ENCODE measurements at places on chromosomes 13 and 19.

GRCh38 chr19:42153672-42154433 lies 21.6 kb upstream of the POU2F2 start:
- DNase-seq = no peak

- no peak for DNase-seq
Measured at GRCh38 chr13:24511816-24512196, 772 bp downstream of the PARP4 start.

DNA sequence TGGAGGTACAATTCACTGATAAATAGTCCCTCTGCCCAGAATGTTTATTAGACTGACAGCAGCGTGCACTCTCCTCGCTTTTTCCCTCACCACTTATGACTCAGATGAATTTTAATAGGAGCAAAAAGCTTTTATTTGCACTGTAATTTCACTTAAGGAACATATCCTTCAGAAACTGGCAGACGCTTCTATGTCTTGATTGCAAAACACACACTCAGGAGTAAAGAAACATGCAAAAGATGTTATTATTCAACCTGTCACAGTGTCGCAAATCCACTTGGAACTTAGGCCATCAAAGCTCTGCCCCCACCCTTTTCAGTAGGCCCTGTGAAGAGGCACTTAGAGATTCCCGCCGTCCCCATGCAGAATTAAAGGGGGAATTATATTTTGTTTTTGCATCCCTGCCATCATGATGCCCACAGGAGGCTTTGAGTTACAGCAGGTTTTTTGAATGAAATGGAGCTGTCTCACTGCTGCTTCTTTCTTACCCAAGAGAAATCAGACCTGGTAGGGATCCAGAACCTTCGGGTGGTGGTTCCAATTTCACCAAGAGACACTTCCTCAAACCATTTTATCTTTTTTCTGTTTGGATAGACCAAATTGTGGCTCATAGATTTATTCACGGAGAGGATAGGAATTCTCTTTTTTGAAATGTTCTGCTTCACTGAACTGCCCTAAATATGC lies 74.5 kb downstream of the GGACT start:
- DNase-seq = no peak

DNA sequence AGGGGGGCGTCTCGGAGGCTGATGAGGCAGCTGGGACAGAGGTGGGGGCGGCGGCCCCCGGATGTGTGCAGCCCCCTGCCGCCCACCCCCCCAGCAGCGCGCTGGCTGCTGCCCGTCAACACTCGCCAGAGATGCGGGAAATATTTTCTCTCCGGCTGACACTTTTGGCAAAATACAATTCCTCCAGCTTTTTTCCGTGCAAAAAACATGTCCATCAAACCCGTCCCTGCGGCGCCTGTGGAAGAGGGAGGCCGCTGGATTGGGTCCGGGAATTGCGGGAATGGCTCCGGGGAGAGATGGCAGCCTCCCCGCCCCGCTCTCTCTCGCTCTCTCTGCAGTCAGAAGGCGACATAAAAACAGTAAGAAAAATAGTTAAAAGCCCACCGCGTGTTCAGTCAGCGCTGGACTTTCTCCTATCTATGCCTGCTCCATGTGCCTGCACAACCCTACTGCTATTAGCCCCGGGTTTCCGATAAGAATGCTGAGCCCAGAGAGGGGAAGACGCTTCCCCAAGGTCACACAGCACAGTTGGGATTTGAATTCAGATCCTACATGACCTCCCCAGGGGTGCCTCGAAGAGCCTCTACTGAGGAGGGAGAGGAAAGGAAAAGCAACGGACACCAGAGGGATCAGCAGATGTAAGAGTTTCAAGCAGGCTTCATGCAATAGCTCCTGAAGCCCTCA lies 23.2 kb downstream of the ZNRF4 start:
- DNase-seq = no peak

DNA sequence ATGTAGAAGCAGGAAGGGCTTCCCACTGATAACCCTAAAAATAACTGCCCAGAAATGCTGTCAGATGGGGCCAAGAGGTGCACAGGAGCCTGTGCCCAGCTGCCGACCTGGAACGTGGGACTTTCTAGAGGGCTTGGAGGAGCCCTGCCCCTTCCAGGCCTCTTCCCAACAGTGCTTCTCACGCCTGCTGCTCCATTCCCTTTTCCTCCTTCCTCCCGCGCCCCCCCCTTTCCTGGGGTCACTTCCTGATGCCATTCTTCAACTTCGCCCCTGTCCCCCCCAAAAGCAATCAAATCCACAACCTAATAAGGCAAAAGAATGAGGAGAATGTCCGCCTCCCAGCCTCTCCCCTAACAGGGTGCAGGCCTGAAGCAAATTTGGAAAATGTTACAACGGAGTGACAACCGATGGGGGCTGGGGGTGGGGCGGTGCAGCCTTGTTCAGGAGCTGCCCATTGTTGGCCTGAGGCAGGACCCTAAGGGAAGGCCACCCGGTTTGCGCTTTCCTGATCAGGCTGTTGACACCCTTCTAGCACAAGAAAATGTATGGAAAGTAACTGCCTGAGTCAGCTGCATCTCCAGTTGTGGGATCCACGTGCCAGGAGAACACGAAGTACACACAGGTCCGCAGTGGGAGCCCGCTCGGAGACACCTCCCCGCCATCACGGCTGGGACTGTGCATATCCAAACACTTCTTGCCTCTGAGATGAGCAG lies 18.7 kb downstream of the ACTN4 start:
- no peak for DNase-seq

DNA sequence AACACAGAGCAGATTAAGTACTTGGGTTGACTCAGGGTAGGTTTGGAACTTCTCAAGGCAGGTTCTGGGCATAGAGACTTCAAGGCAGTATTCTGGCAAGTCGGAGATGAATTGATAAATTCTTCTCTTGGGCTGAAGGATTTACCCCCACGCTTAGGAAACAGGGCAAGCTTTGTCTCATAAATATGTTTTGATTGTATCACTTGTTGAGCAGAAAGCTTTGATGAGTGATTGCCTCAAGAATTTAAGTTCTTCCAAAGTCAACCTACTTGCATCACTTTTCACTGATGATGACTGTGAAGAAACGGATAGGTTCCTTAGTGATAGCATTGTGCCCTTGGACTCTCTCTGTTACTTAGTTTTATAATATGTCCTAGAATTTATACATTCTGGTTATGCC lies 258.6 kb upstream of the DACH1 start:
- DNase-seq = no peak

GRCh38 chr19:726993-727956 lies 18.5 kb downstream of the PALM start:
- DNase-seq = no peak

DNA sequence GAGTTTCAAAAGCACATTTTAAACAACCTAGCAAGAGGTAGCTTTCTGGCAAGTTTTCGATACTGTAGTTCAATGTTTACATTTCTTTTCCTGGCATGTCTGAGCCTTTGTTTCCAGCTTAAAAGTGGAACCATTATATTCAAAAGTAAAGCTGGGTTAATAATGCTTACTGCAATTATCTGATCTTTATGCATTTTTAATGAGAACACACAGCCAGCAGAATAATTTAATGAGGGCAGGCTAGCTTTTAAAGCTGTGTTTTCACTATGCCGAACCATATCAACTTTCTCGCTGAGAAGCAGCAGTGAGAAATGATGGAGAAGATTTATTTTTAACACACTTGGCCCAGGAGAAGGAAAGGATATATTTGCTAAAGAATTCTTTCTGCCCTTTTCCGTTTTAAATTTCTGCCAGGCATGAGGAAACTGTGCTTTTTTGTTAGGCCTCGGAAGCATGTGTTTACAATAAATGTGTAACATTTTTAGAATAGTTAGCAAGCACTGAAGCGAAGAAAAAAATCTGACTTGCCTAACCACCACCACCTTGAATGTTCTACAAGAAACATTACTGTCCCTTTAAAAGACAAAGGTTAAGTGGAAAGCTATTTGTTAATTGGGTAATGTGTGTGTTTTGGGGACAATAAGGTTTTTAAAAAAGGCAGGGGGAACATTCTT lies 1.0 kb downstream of the MBNL2 start:
- no peak for DNase-seq

DNA sequence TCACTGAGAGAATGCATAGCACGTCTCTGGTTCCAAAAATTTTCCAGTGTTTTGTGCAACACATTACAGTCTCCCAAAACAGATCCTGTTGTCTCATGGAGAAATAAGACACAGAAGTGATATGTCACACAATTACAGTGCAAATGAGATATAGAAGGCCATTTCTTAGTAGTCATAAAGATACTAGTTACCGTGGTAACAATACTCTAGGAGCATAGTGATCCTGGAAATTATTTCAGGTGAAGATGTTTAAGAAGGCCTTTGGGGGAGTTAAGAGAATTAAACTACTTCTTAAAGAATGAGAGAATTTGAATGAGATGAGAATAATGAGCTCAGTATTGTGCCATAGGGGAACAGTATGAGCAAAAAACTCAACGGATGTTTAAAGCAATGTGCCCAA lies 628.0 kb upstream of the MIR17HG start:
- no peak for DNase-seq

- no peak for DNase-seq
Measured at GRCh38 chr13:96646515-96647211, 347.6 kb downstream of the OXGR1 start.

GRCh38 chr13:29515372-29515771 lies 80.1 kb downstream of the SLC7A1 start:
- DNase-seq = no peak

DNA sequence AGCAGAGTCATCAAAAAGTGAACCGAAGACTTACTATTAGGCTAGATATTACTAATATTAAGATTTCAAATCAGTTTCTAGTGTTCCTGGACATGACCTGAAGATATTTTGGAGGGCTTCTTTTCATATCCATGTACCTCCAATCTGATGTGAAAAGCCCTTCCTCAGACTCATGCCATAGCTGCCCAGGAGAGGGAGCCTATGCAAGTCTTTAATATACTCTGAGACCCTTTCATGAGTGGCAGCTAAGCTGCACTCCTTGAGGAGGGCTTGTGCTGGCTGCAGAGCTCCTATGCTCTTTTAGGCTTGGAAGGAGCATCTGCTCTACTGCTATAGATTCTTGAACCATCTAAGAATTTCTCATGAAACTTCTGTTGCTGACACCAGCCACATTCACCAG lies 715.3 kb downstream of the OLFM4 start:
- DNase-seq = no peak

- DNase-seq = no peak
Measured at GRCh38 chr13:85879014-85879413, 79.8 kb upstream of the SLITRK6 start.

DNA sequence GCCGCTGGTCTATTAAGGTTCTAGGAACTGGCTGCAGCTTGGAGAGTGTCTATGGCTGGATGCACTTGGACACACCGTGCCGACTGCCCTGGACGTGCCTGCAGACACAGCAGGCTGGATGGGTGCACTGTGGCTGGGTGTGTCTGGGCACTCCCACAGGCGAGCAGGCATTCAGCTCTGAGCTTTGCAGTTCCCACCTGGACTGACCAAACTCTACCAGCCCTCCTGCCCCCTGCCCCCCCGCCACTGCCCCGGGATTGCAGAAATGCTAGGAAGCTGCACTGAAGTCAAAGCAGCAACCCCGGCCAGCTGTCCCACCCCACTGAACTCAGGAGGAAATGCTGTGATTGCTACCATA lies 7.0 kb upstream of the LRP3 start:
- DNase-seq = no peak

DNA sequence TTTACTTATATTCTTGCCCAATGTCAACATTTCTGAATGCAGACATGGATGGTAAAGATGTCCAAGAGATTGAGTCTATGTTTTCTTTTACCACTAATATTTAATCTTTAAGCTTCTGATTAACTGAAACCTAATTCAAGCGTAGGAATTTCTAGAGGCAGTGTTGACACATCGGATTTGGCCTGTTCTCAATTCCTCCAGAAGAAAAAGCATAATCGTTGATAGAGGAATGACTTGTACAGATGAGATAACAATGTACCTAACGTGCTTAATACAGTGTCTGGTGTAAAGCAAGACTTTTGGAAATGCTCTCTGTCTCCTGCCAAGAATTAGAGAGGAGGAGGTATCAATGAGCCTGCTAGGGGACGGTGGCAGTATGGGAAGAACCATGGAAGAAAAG lies 35.2 kb downstream of the SLC15A1 start:
- DNase-seq = no peak

DNA sequence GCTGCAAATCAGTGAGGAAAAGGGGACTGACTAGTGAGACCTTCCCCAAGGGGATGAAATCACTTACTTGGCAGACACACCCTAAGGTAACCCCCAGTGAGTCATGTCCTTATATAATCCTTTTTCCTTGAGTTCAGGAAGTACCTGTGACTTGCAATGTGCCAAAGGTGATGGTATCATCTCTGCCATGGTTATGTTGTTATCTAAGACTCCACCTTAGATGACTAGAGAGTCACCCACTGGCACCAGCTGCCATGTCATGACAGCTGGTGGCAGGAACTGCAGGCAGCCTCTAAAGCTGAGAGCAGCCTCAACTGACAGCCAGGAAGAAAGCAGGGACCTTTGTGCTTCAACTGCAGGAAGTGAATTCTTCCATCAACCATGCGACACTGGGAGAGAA lies 12.5 kb downstream of the PBX4 start:
- DNase-seq = no peak

DNA sequence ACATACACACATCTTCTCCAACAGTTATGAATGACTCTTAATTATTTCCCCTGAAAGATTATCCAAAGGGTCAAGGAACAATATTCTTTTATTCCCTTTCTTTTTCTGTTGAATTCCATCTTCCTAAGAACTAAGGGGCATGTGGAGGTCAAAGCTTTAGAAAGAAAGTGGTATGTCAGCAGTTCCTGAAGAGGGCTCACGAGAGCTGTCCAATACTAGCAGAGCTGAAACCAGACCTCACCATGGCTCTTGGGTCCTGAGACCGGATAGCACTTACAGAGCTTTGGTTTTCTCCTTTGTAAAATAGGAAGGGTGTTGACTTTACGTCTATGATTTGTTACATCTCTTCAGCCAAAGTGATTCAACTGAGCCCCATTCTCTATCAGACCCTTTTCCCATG lies 109.8 kb upstream of the FREM2 start:
- DNase-seq = no peak

- DNase-seq = no peak
Measured at GRCh38 chr19:6861683-6862286, 25.6 kb upstream of the ADGRE1 start.

DNA sequence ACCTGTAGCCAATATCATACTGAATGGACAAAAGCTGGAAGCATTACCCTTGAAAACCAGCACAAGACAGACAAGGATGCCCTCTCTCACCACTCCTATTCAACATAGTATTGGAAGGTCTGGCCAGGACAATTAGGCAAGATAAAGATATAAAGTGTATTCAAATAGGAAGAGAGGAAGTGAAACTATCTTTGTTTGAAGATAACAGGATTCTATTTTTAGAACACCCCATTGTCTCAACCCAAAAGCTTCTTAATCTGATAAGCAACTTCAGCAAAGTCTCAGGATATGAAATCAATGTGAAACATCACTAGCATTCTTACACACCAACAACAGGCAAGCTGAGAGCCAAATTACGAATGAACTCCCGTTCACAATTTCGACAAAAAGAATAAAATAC lies 17.8 kb upstream of the CCNA1 start:
- DNase-seq = no peak

- no peak for DNase-seq
Measured at GRCh38 chr19:17424743-17425365, 5.0 kb downstream of the MVB12A start.

All from inflammatory macrophage treated with lipopolysaccharide for 1 hour (primary cell).